Activated effector memory CD4-positive, alpha-beta T cell treated with Interleukin-2 at 50 U/mL for 16 hours (primary cell): ENCODE measurements at places on chromosomes 5 and 9.

DNA sequence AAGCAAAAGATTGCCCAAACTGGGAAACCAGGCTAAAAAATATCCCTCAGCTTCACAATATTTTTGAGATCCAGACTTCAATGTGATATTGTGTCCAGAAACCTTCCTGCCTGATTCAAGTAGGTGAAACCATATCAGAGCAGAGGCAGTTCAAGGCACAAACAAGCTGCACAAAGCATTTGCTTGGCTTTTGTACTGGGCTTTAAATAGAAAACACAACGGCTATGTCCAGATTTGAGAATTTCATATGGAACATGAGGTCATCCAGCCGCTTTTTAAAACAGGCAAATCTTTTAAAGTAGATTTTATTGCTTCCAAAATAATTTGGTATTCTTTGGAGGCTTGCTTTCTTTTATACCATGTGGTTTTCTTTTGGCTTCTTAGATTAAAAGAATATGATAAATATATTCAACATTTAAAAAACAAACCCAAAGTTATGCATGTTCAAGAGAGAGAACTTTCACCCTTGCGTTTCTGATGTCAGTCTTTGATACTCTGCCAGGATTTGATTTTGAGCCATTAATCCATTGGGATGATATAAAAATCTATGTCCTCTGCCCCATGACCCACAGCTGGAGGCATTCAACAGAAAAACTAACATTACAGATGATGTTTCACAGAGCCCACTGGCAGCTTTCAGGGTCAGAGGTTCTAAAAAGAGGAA, 29.0 kb upstream of the CCDC112 start:
- DNase-seq, result no peak

DNA sequence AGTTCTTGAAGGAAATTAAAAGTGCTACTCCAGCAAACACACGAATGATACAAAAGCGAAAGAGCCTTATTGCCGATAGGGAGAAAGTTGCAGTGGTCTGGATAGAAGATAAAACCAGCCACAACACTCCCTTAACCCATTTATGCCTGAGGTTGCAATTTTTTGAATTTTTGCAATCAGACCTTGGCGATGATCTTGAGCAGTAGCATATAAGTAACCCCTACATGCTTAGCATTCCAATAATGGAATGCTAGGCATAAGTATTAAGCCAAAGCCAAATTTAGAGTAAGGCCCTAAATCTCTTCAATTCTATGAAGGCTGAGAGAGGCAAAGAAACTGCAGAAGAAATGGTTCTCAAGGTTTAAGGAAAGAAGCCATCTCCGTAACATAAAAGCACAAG, 153.5 kb downstream of the SLC28A3 start:
- DNase-seq, result no peak

DNA sequence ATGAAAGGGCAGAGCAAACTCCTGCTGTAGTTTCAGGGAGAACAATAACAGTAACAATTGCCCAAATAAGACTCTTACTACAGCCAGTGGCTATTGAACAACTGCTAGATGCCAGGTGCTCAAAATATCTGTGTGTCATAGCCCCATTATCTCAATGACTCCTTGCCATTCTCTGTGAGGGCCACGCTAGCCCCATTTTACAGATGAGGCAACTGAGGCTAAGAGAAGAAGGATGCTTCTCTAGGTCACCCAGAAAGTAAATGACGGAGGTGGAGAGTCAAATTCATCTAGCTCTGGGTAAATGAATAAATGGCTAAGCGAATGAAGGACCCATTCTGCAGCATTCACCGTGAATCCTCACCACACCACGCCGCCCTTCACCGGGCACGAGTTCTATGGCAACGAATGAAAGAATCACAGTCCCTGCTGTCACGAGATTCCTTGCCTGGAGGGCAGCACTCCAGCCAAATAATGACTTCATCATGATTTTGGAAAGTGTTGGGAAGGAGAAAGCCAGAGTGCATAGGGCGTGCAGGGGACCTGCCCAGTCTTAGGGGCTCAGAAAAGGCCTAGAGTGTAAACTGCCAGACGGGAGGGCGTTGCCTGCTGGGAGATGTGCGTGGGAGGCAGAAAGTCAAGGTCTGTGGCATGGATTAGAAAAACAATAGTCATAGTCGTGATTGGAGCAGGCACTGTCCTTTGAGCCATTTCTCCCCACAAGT, 147.2 kb downstream of the C9orf50 start:
- no peak for DNase-seq

- DNase-seq, result no peak
Measured at GRCh38 chr9:16062542-16063240, 509.8 kb downstream of the CCDC171 start.

GRCh38 chr9:120693700-120694008, 20.6 kb downstream of the MEGF9 start:
- DNase-seq, result no peak

DNA sequence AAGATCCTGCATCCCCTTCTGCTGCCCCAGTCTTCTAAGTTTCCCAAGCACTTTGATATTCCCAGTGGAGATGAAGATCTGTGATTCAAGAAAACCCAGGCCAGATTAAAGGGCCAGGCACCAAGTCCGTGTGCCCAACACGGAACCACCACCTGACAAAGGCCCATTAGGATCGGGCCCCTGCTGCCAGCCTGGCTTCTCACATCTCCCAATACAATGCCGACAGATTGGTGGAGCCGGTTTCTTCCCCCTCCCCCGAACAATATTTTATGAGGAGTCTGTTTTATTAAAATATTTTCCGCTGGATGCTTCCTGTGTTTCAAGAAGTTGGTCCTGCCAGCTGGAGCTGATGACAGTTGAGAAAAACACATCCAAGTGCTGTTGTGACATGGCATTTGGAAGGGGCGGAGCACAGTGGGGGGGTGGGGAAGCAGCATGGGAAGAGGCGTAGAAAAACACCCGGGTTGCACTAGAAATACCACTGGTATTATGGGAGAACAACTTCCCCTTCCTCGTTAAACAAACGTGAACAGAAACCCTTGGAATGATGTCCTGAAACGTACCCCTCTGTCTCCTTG, 45.0 kb downstream of the CRB2 start:
- no peak for DNase-seq

DNA sequence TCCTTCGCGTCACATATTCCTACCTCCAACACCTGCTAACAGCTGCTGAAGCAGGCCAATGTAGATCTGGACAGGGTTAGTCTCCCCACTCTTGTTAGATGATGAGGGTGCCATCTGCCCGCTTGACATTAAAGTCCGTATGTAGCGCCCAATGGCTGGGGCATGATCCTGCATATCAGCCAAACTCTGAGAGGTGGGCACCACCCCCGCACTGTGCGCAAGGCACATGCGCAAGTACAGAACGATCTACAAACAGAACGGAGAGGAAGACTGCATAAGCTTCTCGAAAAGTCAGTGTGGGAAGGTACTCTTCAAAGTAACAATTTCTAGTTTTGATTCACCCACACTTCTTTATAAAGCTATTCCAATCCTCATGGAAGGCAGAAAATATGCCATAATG, 69.8 kb downstream of the ECPAS start:
- no peak for DNase-seq

- no peak for DNase-seq
Measured at GRCh38 chr5:74848553-74849025, 17.6 kb downstream of the FAM169A start.

GRCh38 chr9:138078846-138079245, 201.3 kb downstream of the CACNA1B start:
- no peak for DNase-seq

DNA sequence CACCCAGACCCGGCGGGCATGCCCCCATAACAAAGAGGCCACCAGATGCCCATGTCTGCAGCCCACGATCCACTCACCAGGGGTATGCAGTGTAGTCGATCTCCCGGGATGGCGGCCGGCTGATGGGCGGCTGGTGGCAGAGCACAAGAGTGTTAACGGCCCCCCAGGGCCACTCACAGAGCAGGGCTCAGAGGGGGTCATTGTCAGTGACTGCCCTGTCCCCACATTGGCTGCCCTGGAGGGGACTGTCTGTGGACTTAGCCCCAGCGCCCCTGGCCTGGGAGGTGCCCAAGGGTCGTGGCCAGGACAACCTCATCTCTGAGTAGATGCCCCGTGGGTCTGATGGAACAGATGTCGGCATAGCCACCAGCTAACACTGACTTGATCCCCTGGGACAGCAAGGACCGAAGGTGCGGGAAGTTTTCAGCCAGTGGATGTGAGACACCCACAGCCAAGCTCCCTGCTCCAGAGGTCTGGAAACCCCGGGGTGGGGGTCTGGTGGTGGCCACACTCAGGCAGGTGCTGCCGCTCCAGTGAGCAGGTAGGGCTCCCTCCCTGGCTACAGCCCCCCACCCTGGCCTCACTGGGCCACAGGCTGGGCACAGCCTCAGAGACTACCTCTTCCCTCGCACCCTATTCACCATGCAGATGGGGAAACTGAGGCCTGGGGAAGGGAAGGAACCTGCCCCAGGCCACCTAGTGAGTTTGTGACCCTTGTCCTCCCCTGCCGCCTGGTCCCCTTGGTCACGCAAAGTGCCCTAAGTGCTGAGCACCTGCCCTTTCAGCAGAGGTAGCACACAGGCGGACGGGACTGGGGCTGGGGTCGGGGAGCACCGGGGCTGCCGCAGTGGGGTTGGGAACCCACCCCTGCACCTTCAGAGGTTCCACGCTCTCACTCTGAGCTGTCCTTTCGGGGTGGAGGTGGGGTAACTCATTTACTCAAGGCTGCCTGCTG, 38.1 kb upstream of the SARDH start:
- no peak for DNase-seq

DNA sequence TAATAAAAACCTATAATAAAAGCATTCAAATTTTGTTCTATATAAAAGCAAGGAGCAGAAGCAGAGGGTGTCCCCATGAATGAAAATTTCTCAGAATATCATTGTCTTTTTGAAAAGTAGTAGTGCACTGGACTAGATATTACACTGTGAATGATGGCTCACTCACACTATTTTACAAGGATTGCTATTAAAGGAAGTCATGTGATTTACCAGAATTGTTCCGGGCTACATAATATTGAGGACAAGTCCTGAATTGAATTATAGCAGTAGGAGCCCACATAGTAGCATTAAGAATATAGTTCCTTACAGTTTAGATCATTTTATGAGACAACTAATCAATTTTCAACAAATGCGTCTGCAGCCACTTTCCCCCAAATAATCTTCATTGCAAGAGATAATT, 7.7 kb upstream of the TLE4 start:
- no peak for DNase-seq

- DNase-seq, result no peak
Measured at GRCh38 chr9:113011911-113012381, at the start of gene ZNF883. Gene ZNF883, minus strand, starts transcription at chr9:113012192.

DNA sequence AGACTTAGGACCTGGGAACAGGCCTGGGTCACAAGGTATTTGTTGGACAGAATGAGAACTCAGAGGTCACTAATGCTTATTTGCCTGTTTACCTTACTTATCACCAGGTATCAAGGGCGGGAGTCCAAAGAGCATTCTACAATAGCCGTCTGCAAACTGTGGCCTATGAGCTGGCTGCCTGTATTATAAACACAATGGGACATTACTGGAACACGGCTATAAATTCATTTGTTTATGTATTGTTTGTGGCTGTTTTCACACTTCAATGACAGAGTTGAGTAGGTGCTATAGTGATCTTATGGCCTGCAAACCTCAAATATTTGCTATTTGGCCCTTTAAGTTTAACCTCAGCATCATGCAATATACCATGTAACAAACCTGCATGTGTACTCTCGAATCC, 76.6 kb upstream of the ASTN2 start:
- no peak for DNase-seq
